ENCODE measurements at places on chromosomes 12 and 14.
A peak's percentile ranks its signal among the peaks of the same experiment; 100 is the strongest.

DNA sequence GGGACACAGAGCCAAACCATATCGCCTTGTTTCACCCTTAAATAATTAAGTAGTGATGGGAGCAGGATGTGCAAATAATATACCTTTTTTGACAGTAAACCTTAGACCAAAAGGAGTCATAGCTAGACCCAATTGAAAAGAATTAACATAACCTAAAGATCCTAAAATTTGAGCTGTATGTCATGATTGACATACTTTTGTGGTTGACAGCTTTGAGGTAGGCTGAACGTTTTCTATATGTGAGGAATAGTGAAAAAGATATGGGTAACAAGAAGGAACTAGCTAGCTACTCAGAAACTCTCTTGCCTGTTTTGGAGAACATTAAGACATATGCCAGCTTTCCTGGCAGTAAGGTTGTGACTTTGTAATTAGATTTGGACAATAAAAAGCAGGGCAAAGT lies 320.6 kb downstream of the KCNC2 start:
- DNase-seq: no peak

DNA sequence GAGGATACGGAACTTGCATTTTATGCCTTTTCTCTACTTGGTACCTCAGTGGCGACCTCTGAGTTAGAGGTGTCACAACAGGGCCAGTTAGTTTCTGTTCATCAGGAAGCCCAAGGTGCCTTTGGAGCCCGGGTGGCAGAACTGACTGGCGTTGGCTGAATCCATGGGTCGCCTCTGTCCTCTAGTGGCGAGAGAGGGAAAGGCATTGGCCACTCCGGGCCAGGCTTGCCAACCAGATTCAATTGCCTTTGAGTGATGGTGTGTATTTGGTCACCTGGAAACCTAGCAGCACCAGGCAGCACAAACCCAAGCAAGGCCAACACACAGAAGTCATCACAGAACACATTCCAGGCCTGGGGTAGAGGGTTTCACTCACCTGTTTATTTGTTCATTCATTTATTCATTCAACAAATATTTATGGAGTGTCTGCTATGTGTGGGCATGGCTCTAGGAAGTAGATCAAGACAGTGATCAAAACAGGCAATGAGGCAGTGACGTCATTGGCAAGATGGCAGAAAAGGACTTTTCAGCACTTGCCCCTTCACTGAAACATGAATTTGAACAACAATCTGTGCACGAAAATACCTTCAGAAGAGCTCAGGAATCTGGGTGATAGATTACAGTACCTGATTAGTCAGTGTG lies 40.5 kb upstream of the KCNA5 start:
- peak; percentile 75 for DNase-seq

GRCh38 chr12:91924827-91925226 lies 220.8 kb downstream of the BTG1 start:
- no peak for DNase-seq

DNA sequence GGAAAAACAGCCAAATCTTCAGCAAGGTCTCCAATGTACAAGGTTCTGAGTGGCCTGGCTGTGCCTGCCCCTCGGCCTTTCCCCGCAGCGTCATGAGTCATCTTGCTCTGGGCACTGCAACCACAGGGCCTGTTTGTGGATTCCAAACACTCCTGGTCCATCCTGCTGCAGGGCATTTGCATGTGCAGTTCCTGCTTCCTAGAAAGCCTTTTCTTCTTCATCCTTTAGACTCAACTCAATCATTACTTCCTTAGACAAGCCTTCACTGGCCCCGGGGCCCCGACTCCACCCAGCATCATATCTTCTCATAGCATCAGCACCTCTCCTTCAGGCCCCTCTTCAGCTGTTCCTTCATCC lies 101.8 kb upstream of the EGLN3 start:
- DNase-seq: no peak

GRCh38 chr12:56104815-56105608 lies 653 bp downstream of the PA2G4 start:
- DNase-seq: no peak

DNA sequence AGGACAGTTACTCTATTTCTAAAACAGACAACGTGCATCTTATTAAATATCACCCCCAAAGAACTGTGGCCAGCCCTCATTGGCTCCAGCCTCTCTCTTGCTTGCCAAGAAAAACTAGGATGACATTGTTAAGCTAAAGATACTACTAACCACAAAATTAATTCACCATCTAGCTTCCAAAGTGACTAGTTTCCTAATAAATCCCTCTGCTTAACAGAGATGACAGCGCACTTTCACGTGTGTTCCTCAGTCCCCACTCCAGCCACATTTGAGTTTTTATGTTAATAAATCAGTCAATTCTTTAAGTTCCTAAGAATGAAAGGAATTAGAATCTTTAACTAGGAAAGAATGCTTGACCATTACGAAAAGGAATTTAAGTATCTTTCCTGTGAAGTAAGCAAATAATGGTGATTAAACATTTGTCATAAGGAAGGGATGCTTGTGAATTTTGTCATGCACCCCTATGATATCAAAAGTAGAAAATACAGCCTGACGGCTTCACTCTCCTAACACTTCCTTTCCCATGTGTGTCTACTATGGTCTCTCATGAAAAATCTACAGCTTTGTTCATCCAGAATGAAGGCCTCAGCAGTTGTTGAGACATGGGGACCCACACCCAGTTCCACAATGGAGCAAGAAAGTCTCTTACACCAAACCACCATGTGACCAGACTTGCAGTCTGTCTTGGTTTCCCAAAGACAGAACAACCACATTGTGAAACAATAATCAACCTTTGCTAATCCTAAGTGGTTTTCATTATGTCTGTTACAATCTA lies 8.1 kb downstream of the CORO1C start:
- DNase-seq: no peak

DNA sequence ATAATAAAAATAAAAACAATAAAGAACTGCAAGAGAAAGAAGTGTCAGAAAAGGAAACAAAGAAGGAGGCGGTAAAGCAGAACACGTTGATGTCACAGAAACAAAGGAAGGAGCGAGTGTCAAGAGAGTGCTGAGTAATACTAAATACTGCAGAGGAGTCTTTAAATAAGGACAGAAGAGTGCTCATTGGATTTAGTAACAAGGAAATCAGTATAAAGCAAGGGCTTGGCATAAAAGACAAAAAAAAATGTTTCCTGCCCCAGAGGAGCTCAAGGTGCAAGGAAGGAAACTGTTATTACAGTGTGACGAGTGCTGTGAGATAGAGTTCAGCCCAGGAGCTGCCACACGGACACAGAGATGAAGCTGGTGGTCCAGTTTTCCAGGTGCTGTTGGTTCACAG lies 8.4 kb upstream of the TUBA1A start:
- DNase-seq: no peak

DNA sequence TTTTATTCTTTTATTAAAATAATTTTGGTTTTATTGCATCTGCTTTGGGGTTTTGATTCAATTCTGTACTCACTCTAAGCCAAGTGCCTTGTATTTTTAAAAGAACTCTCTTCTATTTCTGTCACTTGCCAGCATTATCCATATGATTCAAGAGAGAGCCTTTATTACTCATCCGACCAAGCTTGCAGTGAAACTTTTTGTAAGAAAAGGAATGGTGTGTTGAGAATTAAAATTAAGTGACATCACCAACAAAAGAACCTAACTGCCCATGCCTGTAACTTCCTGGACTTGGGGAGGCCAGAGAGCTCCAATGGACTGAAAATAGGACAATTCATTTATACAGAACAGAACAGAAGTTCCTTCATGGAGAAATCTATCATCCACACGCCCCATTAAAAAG lies 52.1 kb downstream of the GALNT4 start:
- no peak for DNase-seq

- no peak for DNase-seq
Observed at GRCh38 chr12:27061317-27061716, 21.1 kb downstream of the C12orf71 start.

DNA sequence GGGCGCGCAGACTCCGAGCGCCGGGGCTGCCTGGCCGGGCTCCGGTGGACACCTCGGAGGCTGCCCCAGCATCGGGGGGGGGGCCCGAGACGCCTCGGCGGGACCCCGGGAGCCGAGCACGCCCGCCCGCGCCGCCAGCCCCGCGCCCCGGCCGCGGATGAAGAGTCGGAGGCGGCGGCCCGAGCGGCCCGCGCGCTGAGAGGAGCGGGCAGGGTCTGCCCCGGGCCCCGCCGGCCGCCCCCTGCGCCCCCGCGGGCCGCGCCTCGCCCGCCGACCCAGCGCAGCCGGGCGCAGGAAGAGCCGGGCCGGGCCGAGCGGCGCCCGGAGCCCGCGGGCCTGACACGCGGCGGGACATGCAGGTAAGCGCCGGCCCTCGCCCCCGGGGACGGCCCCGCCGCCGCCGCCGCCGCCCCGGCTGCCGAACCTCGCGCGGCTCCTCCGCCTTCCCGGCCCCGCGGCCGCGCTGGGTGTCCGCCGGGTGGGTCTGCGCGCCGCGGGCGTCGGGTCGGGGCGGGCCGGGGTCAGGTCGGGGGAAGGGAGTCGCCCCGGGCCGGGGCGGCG lies 63.7 kb downstream of the FBXL14 start:
- DNase-seq: no peak

GRCh38 chr14:76812093-76812421 lies 625 bp downstream of the ANGEL1 start:
- no peak for DNase-seq

- no peak for DNase-seq
Observed at GRCh38 chr12:75938189-75938588, 93.4 kb downstream of the PHLDA1 start.

GRCh38 chr12:108035372-108035771 lies 93.7 kb upstream of the WSCD2 start:
- DNase-seq: no peak

- no peak for DNase-seq
Observed at GRCh38 chr14:102462391-102462790, 47.2 kb downstream of the ANKRD9 start.

DNA sequence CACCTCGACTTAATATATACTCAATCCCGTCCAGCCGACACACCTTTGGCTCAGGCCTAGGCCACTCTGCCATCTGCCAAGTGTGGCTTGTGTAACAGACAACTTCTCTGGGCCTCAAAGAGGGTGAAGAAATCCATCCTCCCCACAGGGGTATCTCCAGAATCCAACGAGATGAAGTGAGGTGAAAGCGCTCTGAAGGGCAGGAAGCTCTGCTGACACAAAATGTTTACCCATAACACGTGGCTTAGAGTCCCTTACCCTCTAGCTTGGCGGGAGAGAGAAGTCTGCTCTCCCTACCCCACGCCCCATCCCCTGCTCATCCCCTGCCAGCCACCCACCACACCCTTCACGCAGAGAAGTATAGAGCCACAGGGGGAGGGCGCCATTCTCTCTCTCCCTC lies 13.0 kb downstream of the ZBTB39 start:
- DNase-seq: no peak

DNA sequence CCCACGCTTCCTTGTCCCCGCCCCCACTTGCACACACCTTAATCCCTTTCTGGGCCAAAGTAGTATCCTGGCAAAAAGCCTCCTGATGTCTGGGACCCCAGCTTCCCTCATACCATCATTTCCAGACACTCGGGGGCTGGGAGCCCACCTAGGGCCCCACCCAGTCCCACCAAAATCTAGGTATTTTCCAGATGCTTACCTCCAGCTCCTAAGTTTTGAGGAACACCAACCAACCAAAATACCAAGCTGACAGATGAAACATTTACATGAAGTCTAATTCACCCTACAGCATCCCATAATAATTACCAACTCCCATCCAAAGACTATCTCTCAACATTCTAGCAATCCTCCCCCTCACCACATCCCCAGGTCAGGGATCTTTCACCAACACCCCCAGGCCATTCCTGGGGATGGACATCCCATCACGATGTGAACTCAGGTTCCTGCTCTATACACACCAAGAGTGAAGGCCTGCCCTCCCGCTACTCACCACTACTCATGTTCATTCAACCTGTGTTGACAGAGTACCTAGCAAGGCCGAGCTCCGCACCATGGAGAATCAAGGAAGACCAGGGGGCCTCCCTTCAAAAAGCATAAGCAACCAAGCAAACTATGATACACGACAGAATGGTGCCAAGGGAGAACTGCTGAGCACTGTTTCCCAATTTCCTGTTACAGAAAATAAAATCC lies 1.6 kb upstream of the CHD4 start:
- no peak for DNase-seq

- DNase-seq: no peak
Observed at GRCh38 chr12:44431647-44432343, 444.3 kb downstream of the NELL2 start.

- DNase-seq: no peak
Observed at GRCh38 chr12:93256256-93256969, 121.3 kb upstream of the NUDT4 start.

GRCh38 chr12:56317675-56318074 lies 1.9 kb upstream of the CNPY2 start:
- DNase-seq: no peak

- DNase-seq: no peak
Observed at GRCh38 chr14:69518289-69519101, 34.0 kb downstream of the PLEKHD1 start.

DNA sequence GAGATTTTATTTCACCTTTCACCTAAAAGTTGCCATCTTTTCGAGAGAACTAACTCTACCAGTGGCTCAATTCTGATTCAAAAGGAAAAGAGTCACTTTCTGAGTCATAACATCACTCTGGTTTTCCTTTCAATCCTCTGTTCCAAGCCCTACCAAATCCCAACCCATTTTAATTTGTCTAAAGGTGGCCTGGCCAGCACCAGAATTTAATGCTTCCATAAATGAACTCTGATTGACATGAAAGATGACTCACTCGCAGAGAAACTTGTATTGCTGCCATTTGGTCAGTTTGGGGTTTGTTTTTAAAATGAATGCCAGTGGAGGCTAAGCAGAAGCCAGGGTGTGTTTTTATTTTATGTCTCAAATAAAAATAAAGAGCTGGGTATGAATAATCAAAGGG lies 117.4 kb upstream of the SOX5 start:
- no peak for DNase-seq

GRCh38 chr14:84029720-84030119 lies 1500.2 kb upstream of the FLRT2 start:
- DNase-seq: no peak

- DNase-seq: peak; percentile 71
Observed at GRCh38 chr12:89346741-89347324, 5.5 kb downstream of the DUSP6 start.

DNA sequence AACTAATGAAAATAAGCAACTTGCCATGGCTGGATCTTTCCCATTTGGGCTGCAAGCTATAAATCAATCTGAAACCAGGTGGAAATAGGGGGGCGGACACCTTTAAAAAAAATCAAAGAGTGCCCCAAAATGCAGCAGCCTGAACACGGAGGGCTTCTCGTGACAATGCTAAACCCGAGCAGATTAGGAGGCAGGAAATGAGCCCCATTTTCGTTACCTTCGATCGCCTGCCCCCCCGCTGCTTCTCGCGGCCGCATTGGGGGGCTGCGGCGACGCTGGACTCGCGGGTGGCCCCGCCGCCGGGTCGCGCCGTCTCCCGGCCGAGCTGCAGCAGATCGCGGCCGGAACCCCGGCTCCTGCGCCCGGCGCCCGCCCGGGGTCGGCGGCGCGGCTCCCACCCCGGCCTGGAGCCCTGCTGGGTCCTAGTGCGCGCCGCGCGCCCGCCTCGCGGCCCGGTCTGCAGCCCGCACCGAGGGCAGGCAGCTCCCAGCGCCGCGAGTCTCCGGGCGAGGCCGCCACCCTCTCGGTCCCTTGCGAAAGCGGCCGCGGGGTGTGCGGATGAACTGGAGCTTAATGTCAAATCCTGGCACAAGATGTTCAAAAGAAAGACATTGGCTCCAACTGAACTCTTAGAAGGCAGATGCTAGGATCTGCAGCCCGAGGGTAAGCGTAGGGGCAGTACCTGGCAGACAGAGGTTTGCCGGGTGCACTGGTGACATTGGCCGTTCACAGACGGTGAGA lies 201.9 kb upstream of the FOXN3 start:
- peak; percentile 67 for DNase-seq

All from NCI-H2081 (cell line).